ENCODE measurements at places on chromosomes 3 and 15.

DNA sequence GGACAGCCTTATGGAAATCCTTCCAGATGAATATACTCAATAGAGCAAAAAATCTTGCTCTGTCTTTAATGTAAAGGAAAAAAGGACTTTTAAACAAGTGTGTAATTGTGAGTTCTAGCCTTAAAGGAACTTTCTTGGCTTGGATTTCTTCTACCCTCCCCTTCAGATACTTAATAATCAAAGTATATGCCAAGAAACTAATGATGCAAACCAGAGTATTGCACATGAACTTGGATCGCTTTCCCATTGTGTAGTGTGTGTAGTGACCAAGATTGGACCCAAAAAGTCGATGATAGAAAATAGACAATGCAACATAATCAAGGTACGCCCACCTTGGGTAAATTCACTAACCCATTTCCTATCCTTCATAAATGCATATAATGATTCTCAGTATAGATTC lies 123.8 kb downstream of the TIGIT start:
- DNase-seq: no peak

- DNase-seq: no peak
Measured at GRCh38 chr3:149473357-149474249, 894 bp upstream of the TM4SF4 start.

DNA sequence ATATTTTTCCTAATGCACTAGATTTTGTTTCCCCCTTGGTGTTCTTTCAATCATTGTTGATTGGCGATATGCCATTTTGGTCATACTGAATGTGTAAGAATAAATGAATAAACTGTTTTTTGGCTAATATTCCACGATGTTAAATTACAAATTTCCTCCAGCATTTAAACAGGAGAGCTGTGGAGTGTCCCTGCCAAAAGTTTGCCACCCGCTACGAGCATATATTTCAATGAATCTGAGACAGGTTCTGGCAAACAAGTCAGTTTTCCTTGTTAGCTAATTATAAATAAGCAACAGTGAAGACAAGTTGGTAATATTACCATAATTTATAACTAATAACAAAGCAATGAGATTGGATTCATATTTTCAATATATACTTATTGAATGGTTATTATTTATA lies 777.6 kb downstream of the ROBO1 start:
- DNase-seq: no peak

DNA sequence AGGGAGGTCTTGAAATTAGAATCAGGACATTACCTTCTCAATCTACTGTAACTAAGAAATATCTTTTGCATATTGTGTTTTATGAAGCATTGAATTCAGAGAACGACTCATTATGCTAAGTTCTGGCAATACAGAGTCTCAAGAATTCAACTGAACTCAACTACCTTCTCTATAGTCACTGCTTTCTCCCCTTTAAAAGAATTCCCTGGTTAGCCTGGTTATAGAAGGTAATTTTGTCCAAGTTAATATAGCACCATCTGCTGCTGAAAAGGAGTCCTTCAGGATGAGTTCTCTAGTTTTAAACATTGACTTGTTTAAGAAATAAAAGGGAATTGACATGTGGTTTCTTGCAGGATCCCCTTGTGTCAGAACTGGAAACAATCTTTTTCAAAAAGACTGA lies 60.2 kb downstream of the IL16 start:
- DNase-seq: no peak

DNA sequence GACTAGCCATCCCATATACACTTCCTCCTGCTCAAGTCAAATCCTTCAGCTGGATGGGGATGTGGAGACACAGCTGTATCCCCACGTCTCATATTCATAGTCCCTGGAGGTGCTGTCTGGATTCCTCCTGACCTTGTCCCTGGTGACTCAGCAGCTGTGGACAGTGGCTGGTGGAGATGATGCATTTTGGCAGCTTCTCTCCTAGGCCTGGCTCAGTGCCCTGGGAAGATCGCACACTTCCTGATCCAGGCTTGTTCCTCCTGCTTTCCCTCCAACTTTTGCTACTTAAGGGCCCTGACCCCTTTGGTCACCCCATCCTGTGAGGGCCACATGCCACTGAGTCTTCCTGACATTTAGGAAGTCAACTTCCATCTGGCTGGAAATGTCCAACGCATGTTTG lies 44.4 kb downstream of the ADAMTSL3 start:
- no peak for DNase-seq

DNA sequence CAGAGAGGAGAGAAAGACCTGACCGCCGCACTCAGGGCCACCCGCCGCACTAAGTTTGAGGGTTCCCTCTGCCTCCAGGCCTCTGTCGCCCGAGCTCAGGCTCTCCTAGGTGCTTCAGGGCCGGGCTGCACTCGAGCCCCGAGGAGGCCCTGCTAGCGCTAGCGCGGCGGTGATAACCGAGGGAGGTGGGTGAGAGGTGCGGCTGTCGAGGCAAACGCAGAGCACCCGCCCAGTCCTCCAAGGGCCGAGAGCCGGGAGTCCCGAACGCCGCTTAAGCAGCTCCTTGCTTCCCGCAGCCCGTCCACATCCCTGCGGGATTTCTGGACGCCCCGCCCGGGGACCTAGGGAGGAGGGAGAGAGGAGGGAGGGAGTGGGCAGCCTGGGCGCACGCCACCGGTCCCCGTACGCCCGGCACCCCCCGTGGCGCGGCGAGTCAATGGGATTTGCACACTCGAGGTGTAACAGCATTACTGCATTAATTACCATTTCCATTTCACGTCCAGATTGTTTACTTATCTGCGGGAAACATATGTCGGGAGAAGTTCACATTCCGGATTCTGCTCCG lies 6.8 kb downstream of the SOX14 start:
- no peak for DNase-seq

- no peak for DNase-seq
Measured at GRCh38 chr3:156978481-156978961, 152.4 kb downstream of the LEKR1 start.

DNA sequence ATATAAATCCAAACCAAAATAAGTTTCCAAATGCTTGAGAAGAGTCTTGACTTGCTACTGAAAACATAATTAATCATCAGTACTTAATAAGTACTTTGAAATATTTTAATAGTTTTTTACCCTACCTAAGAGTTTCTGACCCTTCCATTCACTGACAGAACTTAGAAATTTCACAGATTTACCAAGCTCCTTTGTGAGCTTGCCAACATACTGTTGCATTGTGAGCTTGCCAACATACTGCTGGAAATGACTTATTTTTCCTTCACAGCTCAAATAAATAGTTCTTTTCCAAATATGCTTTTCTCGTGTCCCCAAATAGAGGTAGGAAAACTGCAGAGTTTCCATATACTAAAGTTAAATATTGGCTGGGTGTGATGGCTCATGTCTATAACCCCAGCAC lies 9.6 kb upstream of the AADAC start:
- no peak for DNase-seq

- DNase-seq: no peak
Measured at GRCh38 chr3:10371789-10372188, 50.9 kb upstream of the SEC13 start.

DNA sequence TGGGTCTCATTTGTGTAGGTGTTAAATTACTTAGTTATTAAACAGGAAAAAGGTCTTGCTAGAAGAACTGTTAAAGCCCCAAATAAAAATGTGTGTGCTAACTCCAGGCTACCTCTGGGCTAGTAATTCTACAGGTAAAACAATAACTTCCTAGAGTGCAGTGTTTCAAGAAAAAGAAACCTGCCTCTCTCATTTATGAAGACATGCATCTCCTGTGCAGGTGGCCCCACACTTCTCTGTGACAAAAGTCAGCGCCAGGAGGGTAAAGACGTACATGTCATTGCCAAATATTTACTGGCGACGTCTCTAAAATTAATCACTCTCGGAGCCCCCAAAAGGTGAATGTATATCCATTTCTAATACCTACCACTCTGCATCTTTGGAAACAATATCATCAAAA lies 131.7 kb downstream of the FOXP1 start:
- DNase-seq: peak; percentile 37

DNA sequence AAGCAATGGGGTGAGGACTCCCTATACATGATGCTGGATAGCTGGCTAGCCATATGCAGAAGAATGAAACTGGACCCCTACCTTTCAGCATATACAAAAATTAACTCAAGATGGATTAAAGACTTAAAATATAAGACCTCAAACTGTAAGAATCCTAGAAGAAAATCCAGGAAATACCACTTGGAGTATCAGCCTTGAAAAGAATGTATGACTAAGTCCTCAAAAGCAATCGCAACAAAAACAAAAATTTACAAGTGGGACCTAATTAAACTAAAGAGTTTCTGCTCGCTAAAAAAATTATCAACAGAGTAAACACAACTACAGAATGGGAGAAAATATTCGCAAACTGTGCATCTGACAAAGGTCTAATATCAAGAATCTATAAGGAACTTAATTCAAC lies 94.3 kb downstream of the XRN1 start:
- DNase-seq: no peak

DNA sequence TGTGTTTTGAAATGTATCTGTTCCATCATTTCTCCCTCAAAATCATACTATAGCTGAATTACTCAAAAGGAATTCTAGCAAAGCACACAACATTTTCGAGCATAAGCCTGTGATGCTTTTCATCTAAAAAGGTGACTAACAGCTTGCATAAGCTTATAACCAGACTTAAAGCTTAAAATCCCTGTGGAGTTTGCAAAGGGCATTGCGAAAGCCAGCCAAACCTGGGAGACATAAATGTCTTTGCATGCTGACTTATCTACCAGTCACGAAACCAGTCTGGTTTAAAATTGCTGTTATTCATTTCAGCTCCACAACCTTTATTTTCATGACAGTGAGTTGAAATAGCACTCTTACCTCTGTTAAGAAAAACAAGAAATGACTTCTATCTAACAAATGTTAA lies 35.6 kb upstream of the LIPC start:
- DNase-seq: no peak

- DNase-seq: no peak
Measured at GRCh38 chr3:181265750-181266333, 276.3 kb upstream of the DNAJC19 start.

GRCh38 chr3:156750874-156751245 lies 75.3 kb upstream of the LEKR1 start:
- DNase-seq: no peak

GRCh38 chr3:160956785-160957184 lies 148.4 kb downstream of the B3GALNT1 start:
- DNase-seq: no peak

GRCh38 chr3:178140531-178141304 lies 395.5 kb upstream of the KCNMB2 start:
- no peak for DNase-seq

GRCh38 chr3:32596909-32597369 lies 26.3 kb upstream of the DYNC1LI1 start:
- no peak for DNase-seq

DNA sequence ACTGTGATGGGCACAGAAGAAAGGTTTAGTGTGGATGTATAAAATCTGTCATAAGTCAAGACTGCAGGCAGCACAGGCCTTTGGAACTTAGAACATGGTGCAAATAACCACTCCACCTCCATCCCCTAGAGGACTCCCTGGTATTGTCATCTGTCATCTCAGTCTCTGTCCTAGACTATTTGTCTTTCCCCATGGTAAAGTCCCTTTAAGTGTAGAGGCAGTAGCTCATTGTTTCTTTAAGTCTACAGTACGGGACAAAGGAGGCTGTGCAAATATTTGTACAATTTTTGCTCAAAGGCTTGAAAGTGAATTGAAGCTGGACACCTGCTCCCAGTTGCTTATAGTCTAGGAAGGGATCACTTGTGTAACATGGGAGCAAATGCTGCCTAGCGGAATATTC lies 3.2 kb upstream of the PXYLP1 start:
- no peak for DNase-seq

DNA sequence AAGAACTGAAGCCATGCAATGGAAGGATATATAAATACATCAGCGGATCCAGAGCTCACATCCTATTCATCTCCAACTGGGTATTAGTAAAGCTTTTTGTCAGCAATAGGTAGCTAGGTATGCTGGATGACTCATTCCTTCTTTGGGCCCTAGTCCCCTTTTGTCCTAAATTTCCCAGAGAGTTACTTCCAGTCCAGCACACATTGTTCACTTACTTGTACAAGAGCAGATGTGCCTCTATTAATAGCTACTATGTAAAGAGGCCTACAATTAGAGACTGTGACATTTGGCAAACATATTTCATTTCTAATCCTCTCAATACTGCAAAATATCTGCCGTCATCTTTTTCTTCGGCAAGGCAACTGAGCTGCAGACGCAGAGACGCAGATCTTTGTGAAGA lies 1.7 kb upstream of the SLC4A7 start:
- DNase-seq: no peak

DNA sequence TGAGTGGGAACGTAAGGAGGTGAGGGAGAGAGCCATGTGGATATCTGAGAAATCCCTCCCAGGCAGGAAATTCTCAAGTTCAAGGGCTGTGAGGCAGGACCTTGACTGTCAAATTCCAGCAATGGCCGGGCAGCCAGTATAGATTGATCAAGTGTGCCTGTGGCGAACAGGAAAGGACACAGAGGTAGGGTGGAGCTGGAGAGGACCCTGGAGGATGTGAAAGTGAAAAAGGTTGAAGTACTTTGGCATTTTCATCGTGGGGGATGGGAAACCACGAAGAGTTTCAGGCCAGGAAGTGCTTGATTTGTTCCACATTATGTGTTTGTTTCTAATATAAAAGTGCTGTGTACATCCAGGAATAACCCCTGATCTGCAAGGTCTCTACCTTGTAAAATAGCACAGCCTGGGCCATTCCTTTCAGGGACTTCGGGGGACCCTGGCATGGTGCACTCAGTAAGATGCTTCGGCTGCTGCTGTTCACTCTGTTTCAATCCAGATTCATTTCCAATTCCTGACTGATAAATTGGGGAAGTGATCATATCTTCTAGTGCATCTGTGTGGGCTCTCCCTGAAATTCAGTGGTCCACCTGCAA lies 156.6 kb downstream of the MCTP2 start:
- DNase-seq: no peak

DNA sequence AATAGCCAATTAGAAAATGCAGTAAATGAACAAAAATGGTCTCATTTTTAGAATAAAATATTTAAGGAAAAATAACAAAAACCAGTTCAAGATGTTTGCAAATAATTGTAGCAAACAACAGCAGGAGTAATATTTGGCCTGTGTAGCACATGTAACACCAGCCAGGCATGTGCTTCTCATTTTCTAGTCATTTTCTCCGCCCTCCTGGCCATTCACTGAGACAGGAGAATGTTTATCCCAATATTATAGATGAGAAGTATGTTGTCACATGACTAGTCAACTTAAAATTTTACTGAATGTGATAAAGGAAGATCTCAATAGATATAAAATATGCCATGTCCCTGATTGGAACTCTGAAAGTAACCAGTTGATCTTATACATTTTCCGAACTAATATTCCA lies 7.8 kb upstream of the ATP10A start:
- no peak for DNase-seq

- no peak for DNase-seq
Measured at GRCh38 chr3:43970351-43970750, 271.3 kb upstream of the TOPAZ1 start.

GRCh38 chr15:34691034-34691433 lies 63.8 kb downstream of the GJD2 start:
- DNase-seq: no peak

GRCh38 chr15:101174152-101174920 lies 77.5 kb downstream of the CHSY1 start:
- no peak for DNase-seq
